Left renal cortex interstitium (tissue), 4 donors: ENCODE measurements at places on chromosomes 12 and 14.

GRCh38 chr12:50689437-50689836, 74.5 kb upstream of the ATF1 start:
- DNase-seq: no peak

DNA sequence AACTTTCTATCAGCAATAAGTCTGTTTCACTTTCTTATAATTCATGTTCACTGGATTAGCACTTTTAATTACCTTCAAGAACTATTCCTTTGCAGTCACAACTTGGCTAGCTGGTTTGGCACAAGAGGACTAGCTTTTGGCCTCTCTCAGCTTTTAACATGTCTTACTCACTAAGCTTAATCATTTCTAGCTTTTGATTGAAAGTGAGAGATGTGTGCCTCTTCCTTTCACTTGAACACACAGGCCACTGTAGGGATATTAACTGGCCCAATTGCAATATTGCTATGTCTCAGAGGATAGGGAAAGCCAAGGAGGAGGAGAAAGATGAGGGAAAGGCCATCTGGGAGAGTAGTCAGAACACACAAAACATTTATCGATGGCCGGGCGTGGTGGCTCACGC, 92.7 kb downstream of the PRICKLE1 start:
- DNase-seq: no peak

GRCh38 chr12:76014007-76014406, 17.6 kb downstream of the PHLDA1 start:
- DNase-seq: no peak

DNA sequence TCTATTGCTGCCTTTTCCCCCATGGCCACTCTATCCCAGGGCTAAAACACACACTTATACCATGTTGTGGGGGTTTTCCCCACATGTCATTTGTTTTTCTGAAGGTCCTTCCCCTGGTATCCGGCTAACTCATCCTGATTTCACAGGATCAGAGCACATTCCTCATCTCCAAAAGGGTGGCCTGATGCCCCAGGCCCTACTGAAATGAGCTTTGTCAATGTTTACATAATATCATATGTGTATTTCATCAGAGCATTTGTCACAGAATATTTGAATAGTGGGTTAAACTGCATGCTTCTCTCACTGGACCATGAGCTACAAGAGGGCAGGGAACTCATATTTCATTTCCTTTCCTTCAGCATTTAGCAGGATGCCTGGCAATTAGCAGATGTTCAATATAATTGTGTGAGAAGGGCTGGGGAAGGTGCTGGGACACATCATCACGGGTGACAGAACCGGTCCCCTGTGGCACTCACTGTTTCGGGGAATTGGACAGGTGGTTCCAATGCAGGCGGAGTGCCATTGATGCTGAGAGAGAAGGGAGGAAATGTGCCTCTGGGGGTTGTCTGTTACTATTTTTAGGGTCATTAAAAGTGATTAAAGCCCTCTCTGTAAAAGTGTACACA, 26.8 kb downstream of the EMP1 start:
- DNase-seq: no peak

DNA sequence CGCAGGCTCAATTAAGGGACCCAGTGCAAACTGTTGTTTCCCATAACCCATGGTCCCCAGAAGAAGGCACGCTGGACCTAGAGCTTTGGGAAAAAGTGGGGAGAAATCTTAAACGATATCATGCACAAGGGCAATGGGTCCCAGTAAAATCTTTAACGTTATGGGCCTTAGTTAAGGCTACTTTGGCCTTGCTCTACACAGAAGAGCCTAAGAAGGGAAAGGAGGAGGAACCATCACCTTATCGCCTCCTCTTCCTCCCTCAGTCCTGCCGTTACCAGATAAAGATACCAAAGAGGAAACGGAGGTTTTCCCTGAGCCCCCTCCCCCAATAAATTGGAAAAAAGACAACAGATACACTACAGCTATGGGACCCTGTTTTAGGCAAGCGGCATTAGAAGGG, 116.9 kb downstream of the PPHLN1 start:
- no peak for DNase-seq

- DNase-seq: no peak
Measured at GRCh38 chr12:66482351-66483203, 180.3 kb downstream of the HELB start.

DNA sequence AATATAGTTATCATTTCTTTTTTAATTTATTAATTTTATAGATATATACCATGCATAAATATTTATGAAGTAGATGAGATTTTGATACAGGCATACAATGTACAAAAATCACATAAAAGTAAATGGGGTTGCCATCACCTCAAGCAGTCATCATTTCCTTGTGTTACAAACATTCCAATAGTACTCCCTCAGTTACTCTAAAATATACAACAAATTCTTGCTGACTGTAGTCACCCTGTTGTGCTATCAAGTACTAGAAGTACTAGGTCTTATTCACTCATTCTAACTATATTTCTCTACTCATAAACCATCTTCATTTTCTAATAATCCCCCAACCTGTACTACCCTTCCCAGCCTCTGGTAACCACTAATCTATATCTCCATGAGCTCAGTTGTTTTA, 432.6 kb upstream of the SYT1 start:
- no peak for DNase-seq

- DNase-seq: no peak
Measured at GRCh38 chr12:45674181-45674977, 55.1 kb upstream of the ARID2 start.

DNA sequence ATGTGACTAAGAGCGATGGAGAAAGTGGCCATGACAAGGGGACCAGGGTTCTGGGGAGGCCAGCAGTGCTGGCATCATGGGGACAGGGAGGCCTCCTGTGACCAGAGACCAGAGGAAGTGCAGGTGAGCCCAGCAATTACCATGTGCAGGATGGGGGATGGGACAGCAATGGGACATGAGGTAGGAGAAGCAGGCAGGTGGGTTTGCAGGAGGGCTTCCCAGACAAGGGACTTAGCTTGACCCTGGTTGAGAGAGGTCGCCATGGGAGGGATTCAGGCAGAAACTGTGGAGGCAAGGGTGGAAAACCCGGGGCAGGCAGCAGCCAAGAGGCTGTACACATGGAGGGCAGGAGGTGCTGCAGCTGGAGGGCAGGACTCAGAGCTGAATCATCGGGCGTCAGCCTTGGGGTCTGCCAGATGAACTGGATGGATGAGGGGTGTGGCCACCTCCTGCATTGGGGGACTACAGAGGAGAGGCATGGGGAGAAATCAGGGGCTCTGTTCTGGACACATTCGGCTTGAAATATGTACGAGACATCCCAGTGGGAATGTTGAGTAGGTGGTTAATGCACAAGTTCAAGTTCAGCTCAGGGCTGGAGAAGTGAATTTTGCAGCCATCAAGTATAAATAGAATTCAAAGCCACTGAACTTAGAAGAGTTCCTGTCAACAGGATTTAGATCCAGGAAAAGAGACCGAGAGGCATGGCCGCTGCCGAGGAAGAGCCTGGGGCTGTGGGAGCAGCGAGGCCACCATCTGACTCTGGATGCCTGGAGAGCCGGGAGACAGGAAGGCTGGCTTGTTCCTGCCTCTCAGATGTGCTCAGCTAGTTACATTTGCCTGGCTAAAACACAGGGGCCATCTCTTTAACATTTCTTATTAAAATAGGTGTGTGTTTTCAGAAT, 36.6 kb downstream of the SFSWAP start:
- DNase-seq: no peak
